ENCODE measurements at places on chromosomes 5 and 9.
A peak's percentile ranks its signal among the peaks of the same experiment; 100 is the strongest.

DNA sequence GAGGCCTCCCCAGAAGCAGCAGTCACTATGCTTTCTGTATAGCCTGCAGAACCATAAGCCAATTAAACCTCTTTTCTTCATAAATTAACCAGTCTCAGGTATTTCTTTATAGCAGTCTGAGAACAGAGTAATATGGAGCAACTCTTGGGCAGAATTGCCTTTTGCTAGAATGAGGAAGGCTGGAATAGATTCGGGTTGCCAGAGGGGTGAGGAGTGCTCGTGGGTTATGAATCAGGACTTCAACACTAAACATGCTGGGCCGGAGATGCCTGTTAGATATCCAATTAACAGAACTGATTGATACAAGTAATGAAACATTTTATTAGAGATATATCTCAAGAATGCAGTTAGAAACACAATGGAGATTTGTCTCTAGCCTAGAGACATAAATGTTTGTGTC, 140.9 kb upstream of the MAP3K1 start:
- DNase-seq, result no peak

- no peak for DNase-seq
Measured at GRCh38 chr9:3897631-3898030, 371.8 kb upstream of the RFX3 start.

GRCh38 chr9:109319017-109319625, 1.7 kb downstream of the EPB41L4B start:
- no peak for DNase-seq

- no peak for DNase-seq
Measured at GRCh38 chr5:134440201-134440755, 28.6 kb upstream of the CDKN2AIPNL start.

- no peak for DNase-seq
Measured at GRCh38 chr5:137037848-137038247, 461.3 kb downstream of the SPOCK1 start.

DNA sequence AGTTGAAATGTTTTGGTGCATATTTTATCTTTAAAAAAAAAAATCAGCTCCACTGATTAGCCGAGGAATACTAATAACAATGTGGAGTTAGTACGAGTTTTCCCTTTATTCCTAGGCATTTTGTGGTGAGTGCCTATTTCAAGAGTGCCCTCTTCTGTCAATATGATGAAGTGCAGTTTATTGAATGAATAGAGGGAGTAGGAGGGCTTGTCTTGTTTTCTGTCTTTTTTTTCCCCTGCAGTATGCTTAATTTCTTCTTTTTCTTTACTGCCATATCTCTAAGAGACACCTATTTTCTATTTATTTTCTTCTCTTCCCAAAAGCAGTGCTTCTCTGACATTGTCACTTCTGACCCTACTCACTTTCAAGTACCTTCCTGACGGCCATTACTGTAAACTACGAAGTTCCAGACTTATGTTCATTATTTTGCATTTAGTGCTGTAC, 169.6 kb upstream of the PITX1 start:
- DNase-seq, result no peak

GRCh38 chr9:18907927-18908625, 124.9 kb downstream of the SAXO1 start:
- no peak for DNase-seq

- DNase-seq, result no peak
Measured at GRCh38 chr5:84861306-84861705, 476.6 kb upstream of the EDIL3 start.

DNA sequence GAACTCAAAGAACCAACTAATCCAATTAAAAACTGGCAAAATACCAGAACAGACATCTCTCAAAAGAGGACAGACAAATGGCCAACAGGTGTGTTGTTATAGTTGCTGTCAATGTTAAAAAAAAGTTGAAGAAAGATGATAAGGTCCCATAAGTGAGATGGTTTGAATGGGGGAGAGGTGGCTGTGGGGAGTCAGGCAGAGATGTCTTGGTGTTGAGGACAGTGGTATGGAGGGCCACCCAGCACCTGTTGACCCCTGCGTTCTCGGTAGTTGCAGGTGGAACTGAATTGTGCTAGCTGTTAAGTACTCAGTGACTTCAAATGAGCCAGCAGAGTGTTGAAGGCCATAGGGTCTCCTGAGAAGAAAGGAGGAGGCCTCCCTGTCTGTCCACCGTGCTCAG, 55.9 kb upstream of the PITX1 start:
- no peak for DNase-seq

DNA sequence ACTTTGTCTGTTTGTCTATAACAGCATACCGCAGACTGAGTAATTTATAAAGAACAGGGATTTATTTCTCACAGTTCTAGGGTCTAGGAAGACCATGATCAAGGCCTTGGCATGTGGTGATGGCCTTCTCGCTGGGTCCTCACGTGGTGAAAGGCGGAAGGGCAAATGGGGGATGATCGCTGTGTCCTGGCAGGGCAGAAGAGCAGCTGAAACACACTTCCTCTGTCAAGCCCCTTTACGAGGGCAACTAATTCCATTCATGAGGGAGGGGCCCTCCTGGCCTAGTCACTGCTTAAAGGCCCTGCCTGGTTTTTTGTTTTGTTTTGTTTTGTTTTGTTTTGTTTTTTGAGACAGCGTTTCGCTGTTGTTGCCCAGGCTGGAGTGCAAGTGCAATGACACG, 41.9 kb upstream of the UBTD2 start:
- DNase-seq, result no peak

- DNase-seq, result no peak
Measured at GRCh38 chr9:126057121-126057825, 269.4 kb upstream of the MVB12B start.

DNA sequence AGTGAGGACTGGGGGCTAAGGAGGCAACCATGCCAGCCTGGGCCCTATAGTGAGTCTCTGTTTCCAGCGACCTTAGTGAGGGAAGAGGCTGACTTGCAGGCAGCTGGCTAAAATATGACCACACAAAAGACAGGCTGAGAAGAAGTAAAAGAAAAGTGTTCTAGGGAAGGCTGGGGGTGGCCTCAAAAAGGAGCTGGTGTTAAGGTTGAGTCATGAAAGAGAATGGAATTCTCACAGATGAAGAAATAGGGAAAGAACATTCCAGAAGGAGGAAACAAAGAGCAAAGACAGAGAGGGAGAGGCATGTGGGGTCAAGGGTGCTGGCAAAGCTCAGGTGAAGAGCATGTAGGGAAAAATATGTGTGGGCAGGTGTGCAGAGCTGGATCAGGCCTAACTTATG, 302.7 kb upstream of the RFX3 start:
- DNase-seq, result no peak

GRCh38 chr5:128536254-128537220, 1.5 kb downstream of the FBN2 start:
- DNase-seq, result peak; percentile 70

DNA sequence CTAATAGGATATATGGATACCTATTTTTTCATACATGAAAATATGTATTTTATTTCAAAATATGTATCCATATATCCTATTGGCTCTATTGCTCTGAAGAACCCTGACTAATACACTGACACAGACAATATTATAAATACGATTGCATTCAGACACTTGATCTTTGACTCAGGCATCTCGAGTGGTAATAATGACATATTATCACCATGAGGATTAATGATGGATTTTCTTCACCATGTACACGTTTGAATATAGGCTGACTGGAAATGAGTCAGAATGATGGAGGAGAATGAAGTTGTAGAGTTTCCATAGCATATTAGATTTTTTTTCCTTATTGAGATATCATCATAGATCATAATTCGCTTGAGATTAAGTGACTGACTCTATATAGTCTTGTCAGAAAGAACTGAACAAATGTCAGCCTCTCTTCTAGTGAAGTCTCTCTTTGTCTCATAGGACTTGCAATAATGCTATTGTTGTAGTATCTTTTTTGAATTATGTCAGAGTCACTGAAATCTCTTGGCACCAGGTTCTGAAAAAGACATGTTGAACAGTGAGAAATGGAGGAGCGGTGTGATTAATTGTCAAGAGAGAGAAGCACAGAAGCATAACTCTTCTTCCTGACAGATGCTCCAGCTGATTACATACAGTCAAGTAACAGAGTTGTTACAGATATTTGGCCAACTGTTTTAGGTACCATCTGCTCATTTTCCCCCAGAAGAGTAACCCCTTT, 41.4 kb upstream of the SLCO6A1 start:
- no peak for DNase-seq

GRCh38 chr5:141507387-141508091, 18.7 kb downstream of the PCDHGC5 start:
- DNase-seq, result peak; percentile 88

Measured in left hindlimb (tissue), 1 donor.